8988T (cell line): ENCODE measurements at places on chromosomes 7 and 10.

GRCh38 chr10:76024460-76025123 is 593.2 kb downstream of the LRMDA start:
- DNase-seq: no peak

GRCh38 chr7:43439631-43440401 is 143.1 kb upstream of the STK17A start:
- peak; percentile 61 for DNase-seq

GRCh38 chr7:76189276-76189675 is 12.4 kb upstream of the SRRM3 start:
- DNase-seq: no peak

DNA sequence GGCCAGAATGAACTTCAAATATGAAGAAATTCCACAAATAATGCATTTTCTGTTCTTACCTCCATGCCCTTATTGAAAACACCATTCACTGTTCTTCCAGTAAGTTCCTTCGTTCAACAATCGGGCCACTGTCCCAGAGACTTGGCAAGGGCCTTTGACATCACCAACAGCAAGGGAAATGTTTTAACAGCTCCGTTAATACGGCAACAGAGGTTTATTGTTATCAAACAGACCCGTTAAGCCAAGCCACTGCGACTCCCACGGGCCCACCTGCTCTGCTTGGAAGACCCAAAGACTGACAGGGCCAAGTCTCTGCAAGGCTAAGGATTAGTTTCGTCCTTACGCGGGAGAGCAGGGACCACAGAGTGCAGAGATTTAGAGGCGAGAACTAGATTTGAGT is 43.4 kb upstream of the LYZL1 start:
- no peak for DNase-seq

DNA sequence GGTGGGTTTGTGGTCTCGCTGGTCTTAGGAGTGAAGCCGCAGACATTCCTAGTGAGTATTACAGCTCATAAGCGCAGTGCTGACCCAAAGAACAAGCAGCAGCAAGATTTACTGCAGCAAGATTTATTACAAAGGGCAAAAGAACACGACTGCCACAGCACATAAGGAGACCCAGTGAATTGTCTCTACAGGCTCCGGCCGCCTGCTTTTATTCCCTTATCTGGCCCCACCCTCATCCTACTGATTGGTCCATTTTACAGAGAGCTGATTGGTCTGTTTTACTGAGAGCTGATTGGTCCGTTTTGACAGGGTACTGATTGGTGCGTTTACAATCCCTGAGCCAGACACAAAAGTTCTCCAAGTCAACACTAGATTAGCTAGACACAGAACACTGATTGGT is 82.1 kb downstream of the VIPR2 start:
- DNase-seq: no peak

DNA sequence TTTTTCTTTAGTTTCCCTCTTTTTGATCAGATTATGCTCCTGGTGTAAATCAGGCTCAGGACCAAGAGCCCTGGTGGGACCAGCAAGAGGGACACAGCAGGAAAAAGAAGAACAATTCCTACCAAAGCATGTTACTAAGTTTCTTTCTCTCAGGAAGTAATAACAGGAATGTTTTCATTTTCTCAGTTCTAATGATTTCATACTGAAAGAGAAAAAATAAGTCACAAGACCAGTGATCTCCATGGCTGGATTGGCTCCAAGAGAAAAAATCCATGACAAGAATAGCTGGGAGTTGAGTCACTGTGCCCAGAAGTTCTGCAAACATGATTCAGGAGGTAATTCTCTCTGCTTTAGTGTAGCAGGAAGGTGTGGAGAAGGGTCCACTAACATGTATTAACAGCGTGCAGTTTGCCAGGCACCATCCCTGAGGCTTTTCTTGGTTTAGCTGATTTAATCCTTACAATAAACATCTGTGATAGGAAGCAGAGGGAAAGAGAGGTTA is 23.8 kb upstream of the IFIT2 start:
- DNase-seq: peak; percentile 32

GRCh38 chr10:3199488-3199887 is 26.9 kb upstream of the PITRM1 start:
- DNase-seq: no peak

DNA sequence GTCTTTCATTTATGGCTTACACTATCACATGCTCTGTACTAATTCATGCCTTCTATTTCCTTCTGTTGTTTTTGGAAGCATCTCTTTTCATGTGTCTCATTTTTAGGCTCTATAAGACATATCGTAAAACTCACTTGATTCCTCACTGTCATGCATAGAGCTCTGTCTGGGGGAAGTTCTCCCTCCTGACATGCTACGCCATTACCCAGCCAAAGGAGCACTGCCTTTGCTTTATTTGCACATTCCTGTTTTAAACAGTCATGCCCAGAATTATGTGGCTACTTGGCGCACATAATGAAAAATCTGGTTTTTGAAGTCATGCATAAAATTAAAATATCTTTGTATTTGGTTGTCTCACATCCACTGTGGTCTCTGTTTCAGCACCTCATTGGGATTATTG is 17.6 kb upstream of the AKR1C3 start:
- no peak for DNase-seq

DNA sequence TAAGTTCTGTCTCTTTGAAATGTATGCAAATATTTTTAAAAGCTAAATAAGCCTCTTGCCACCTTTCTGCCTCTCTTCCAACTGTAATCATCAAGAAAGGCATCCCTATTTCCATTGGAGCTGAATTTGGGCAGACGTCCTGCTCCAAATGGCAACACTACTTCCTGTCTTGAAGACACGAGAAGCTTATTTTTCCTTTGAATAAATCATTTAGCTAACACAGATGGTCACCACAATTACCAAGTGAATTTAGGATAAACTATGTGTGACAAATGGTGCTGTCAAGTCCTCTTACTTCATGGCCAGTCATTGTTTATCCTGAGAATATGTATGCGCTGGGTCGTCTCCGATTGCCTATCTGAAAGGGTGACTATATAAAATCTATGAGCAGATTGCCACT is 268.0 kb downstream of the ANKRD7 start:
- no peak for DNase-seq

DNA sequence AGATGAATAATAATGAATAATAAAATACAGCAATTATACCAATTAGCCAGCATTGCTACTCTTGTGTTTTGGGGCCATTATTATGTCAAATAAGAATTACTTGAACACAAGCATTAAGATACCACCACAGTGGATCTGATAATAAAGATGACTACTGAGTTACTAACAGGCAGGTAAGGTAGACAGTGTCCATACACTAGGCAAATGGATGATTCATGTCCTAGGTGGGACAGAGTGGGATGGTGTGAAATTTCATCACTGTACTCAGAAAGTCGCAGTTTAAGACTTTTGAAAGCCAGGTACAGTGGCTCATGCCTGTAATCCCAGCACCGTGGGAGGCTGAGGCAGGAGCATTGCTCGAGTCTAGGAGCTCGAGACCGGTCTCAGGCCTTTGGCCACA is 8.7 kb upstream of the UNC5B start:
- DNase-seq: no peak

DNA sequence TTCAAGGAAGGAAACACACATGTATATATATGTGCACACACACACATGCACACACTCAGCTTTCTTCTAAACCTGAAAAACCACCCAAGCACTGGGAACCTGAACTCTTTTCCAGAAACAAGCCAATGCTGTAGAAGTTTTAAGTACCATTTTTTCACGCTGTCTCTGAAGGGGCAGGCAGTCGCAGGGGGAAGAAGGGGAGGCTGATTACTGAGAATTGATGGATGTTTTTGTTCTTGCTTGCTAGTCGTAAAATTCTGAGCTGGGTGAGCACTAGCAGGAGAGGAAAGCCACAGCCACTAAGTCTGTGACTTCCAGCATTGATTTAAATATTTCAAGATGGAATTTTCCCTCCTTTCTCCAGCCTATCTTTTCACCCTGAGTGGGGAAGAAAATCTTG is 391.8 kb downstream of the CALN1 start:
- DNase-seq: no peak

DNA sequence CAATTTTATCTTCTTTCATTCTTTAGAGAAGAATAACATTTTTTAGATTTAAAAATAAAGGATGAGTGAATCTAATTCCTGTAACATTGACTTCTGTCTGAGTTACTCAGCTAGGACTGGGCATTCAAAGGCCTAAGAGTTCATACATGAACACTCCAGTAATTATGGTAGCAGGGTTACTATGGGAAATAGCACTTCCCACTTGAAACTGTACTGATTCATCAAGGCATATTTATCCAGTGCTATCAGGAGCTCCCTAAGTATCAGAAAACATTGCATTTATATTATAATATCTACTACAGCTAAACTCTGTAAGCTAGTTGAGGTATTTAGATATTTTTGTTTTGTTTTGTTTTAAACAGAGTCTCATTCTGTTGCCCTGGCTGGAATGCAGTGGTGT is 41.8 kb downstream of the NDUFB2 start:
- DNase-seq: no peak

- no peak for DNase-seq
These were observed 52.3 kb upstream of the PRR15 start for GRCh38 chr7:29511337-29511736.

GRCh38 chr7:114652041-114652440 is 237.4 kb downstream of the FOXP2 start:
- no peak for DNase-seq

DNA sequence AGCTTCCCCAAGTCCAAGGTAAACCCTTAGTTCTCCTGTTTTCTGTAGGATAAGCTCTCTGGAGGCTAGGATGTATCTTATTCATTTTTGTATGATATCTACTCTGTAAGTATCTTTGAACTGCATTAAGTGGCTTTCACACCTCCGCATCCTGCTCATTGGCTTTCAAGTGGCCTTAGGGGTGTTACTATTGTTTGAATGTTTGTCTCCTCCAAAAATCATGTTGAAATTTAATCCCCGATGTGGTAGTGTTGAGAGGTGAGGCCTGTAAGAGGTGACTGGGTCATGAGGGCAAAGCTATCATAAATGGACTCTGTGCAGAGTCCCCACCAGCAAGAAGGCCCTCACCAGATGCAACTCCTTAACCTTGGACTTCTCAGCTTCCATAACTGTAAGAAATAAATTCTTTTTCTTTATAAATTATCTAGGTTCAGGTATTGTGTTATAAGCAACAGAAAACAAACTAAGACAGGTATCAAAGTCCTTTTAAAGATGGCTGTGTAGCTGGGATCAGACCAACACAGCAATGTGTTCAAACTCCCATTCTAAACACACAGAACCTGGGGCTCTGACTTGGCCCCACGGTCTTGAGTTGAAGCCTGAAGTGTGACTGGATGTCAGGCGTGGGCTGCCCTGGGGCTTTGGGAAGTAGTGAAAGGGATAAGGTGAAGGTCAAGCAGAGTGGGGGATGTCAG is 25.9 kb downstream of the TBXAS1 start:
- no peak for DNase-seq

GRCh38 chr7:69708857-69709256 is 110.6 kb downstream of the AUTS2 start:
- DNase-seq: no peak

GRCh38 chr7:94228678-94229077 is 166.0 kb upstream of the COL1A2 start:
- DNase-seq: no peak
